ENCODE measurements at places on chromosomes 7 and 10.
A peak's percentile ranks its signal among the peaks of the same experiment; 100 is the strongest.

DNA sequence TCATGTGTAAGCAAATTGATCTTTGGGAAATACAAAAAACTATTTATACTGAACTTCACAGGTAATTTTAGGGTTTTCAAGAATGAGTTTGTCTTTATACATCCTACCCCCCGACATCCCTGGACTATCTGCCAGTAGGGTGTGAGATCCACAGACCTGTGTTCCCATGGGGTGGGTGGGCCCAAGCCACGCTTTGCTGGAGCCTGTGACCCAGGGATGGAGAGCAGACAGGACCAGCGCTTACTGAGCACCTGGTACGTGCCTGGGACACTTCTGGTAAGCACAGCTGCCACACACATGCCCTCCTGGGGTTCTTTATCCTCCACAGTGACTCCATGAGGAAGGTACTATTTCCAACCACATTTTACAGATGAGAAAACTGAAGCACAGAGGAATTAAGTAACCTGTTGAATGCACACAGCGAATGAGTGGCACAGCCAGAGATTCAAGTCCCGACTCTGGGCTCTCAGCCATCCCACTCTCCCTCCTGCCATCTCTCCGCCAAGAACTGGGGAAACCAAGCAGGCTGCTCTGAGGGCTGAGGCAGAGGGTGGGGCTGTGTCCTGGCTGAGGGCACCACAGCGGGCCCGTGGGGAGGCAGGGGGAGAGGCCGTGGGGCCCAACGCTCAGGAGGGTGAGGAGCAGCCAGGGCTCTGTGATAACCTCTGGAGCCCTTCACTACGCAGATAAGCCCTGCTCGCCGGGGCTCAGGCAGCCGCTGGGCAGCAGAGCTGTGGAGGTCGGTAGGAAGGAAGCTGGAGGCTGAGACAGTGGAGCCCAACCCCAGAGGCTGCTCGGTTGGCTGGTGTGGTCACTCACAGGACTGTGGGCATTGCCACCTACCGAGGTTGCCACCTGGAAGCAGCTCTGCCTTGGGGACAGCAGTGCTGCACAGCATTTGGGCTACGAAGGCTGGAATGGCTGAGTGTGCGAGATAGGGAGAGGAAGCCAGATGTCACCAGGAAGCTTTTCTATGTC lies 124.2 kb downstream of the ARHGAP22 start:
- no peak for DNase-seq

- no peak for DNase-seq
Observed at GRCh38 chr10:72328829-72329204, 25.9 kb downstream of the DNAJB12 start.

- DNase-seq: no peak
Observed at GRCh38 chr10:132397671-132398565, 918 bp downstream of the PWWP2B start.

DNA sequence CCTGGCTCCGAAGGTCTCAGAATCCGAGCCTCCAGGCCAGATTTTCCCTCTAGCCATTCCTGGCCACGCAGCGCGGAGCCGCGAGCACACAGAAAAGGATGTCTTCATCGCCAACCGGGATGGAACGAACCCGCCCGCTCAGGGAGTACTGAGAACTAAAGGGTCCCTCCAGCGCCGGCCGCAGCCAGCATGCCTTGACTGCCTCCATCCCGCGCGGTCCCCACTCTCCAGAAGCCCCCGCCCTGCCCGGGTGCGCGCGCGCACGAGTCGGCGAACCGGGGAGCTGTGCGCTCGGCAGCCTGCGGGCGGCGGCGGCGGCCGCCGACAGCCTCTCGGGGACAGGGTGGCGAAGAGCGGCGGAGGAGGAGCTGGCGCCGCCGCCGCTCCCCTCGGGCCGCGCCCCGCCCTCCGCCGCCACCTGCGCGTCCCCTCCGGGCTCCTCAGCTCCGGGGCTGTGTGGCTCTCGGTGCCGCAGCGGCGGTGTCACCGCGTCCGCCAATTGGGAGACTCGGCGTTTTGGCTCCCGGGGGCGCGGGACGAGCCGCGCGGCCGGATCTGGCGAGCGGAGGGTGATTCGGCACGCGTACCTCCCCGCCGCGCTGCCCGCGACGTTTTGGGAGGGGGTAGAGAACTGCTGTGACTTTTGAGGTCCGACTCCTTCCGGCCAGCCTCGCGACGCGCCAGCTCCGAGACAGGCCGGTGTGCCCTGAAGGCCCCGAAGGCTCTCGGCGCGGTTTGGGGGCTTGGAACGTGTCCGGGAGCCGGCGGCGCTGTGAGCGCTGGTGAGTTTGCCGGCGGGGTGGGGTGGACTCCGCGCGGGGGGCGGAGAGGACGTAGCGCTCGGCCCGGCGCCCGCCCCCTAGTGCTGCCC lies 453 bp upstream of the GALNT17 start:
- peak; percentile 66 for DNase-seq

GRCh38 chr10:62491597-62491996 lies 117.4 kb downstream of the ZNF365 start:
- no peak for DNase-seq

- DNase-seq: no peak
Observed at GRCh38 chr7:14115701-14116100, 126.2 kb upstream of the ETV1 start.

DNA sequence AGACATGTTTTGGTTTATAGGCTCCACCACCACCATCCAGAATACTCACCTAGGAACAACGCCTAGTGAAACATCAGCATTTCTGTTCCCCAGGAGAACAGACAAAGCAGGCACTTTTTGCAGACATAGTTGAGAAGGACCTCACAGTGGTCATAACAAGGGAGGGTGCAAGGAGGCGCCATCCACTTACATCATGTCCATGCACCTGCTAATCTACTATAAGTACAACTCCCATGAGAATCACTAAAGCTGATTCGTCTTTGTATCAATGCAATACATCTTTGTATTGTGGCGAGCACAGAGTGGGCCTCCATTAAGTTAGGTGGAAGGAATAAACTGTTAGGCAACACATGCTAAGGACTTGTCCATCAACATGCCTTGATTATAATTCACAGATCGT lies 207.1 kb downstream of the KCNMA1 start:
- DNase-seq: no peak

GRCh38 chr10:89303161-89303560 lies 1.3 kb downstream of the IFIT2 start:
- no peak for DNase-seq

DNA sequence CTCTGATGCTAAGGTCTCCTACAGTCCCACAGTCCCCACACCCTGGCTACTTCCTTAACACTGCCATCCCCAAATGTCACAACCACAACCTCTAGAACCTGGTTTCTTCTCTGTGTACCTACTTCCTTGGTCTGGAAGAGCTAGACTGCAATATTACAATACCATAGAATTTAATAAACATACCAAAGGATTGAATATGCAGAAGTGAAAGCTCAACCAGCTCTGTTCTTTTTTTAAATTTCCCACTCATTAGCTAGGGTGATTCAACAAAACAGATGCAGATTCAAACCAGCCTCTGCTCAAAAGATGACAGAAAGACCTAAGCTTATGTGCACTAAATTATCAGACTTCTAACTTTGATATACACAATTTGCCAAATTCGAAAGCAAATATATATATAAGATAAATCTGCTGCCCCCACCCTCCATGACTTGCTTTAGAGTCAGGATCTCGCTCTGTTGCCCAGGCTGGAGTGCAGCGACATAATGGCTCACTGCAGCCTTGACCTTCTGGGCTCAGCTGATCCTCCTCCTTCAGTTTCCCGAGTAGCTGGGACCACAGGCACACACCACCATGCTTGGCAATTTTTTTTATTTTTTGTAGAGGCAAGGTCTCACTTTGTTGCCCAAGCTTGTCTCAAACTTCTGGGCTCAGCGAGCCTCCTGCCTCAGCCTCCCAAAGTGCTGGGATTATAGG lies 212.6 kb downstream of the CHCHD3 start:
- no peak for DNase-seq

DNA sequence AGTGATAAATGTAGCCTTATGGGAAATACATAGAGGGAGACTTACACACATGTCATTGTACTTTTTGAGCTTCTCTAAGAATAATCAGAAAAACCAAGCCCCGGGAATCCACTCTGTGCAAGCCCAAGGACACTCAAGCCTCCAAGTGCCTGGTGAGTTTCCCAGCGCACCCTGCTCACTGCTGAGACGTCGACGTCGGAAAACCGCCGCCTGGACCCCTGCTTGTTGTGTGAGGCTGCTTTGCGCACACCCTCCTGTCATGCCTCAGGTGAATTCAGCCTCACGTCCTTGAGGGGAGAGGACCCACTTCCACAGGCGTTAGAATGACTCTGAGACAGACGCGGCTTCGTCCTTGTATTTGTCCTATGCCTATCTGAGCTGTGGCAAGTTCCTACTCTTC lies 368.4 kb upstream of the AKR1E2 start:
- no peak for DNase-seq
